Stimulated activated CD8-positive, alpha-beta memory T cell treated with anti-CD3 and anti-CD28 coated beads, Interleukin-2, amount 100 ng/mL, for 1 hour (primary cell): ENCODE measurements at places on chromosomes 11 and 22.

- DNase-seq = no peak
Measured at GRCh38 chr11:82895437-82896091, 4.7 kb downstream of the PRCP start.

DNA sequence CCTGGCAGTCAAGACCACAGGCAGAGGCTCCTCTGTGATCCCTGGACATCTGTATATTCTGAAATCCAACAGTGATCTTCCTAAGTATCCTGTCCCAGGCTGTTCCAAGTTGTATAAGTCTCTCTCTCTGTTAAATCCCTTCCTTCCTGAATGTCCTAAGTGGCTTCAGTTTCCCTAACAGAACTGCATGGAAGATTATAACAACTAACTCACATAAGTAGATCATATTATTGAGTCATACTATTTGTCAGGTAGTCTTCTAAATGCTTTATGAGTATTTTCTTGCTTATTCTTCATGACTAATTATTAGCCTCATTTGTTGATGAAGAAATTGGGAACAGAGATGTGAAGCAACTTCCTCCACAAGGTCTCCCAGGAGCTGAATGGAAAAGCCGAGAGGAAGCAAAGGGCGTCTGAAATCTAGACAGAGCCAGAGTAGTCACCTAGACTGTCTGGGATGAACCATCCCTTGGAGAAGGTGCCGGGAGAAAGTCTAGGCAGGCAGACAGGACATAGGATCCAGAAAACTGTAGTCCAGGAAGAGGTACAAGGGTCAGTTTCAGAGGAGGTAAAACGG, 93.2 kb upstream of the FAT3 start:
- no peak for DNase-seq

DNA sequence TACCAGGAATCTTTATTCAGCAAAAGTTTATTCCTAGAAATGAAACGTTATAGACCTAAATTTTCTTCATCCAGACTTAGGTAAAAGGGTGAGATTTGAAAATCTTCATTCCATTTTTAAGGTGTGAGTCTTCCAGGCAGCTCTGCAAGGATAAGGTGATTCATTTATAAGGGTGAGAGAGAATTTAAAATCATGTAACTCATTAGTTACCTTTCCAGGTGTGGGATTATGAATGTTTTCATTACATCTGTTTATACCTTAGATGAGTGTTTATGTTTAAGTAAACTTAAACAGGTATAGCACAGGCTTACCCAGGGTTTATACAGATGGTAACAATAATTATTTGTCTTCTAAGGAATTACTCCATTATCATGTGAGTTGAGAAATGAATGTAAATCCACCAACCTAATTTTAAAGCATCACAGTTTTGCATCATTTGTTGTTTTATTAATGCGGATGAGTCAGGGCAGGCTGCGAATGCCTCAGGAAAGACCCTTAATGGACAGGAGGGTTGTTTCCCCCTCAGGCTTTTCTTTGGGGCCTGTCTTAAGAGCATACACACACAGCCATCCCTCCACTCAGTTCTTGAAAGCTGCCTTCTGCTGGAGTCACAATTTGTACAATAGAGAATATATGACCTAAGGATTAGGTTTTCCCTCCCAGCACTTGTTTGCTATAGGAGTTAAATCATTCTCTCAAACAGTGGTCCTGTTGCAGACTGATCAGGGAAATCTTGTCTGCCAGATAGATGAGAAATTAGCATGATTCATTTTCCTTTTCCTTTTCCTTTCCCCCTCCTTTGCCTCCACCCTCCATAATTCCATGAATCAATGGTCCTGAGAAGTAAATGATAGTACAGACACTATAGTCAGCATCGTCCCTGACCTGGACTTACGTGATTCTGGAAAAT, 3.0 kb downstream of the PRSS23 start:
- no peak for DNase-seq

GRCh38 chr11:43789700-43790443, 90.8 kb upstream of the ALKBH3 start:
- no peak for DNase-seq

DNA sequence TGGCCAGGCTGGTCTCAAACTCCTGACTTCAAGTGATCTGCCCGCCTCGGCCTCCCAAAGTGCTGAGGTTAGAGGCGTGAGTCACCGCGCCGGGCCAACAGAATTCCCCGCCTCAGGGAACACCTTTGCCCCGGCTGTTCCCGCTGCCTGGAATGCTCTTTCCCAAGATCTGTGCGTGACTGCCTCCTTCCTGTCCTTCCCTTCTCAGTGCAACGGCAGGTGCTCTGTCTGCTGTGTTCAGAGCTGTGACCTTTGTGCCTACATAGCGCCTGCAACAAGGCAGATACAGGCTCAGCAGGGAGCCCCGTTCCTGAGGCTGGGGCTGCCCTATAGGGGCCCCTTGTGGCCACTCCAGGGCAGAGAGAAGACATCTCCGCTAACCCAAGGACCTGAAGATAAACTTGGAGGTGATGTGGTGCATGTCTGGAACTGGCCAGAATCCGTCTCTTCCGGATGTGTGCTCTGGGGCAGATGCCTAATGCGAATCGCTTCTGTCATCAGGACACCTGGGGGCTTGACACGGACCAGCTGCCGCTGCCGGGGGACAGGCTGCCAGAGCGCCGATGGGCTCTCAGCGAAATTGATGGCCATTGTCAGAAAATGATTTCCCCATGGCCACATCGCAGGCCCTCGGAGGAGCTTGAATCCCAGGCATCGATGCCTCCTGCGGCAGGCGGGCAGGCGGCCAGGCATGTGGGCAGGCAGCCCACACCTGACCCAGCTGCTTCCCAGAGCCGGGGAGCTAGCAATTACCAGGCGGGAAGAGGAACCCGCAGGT, 43.5 kb upstream of the TCF20 start:
- no peak for DNase-seq

DNA sequence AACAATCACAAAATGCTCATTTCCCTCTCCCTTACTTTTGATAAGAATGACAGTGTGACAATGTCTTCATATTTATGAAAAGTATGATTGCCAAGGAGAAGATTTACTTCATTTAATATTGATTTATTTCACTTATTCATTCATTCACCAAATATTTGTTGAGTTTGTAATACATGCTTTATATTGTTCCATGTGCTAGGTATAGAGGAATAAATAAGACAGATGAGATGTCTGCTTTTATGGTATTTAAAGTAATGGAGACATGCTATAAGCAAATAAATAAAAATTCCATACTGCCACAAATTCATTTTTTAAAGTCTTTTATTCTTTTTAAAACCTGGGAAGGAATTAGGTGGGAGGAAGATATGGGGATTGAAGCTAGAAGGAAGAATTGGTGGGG, 289.4 kb downstream of the GUCY1A2 start:
- DNase-seq = no peak

DNA sequence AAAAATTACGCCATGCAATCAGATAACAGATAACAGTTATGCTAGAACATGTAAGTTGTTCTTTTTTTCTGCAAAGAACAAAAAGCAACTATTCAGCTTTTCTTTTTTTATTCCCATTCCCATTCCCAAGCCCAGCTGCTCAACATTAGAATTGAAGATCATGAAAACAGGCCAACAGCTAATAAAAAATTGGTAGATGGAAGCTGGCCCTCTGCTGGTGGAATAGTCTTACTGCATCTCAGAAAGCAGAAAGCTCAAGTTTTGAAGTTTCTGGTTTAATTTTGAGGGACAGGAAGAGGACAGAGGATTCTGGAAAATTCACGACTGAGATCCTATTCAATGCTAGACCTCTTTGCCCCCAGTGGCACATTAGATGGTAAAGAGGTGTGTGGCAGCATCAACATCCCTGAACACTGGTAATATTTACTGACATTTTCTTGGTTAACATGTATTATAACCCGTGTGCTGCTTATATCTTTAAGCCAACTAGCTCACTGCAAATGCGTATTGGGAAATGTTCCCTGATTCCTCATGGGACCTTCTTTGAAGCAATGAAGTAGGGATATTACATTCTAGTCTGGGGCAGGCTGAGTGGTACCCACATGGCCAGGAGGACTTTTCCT, 591.2 kb downstream of the OPCML start:
- DNase-seq = no peak

GRCh38 chr11:17932472-17932871, 80.4 kb downstream of the SERGEF start:
- no peak for DNase-seq

- no peak for DNase-seq
Measured at GRCh38 chr11:11978792-11979487, 29.5 kb downstream of the DKK3 start.

- DNase-seq = no peak
Measured at GRCh38 chr11:126337126-126337473, 18.4 kb upstream of the ST3GAL4 start.

GRCh38 chr11:61732705-61733104, 19.7 kb upstream of the MYRF start:
- no peak for DNase-seq

DNA sequence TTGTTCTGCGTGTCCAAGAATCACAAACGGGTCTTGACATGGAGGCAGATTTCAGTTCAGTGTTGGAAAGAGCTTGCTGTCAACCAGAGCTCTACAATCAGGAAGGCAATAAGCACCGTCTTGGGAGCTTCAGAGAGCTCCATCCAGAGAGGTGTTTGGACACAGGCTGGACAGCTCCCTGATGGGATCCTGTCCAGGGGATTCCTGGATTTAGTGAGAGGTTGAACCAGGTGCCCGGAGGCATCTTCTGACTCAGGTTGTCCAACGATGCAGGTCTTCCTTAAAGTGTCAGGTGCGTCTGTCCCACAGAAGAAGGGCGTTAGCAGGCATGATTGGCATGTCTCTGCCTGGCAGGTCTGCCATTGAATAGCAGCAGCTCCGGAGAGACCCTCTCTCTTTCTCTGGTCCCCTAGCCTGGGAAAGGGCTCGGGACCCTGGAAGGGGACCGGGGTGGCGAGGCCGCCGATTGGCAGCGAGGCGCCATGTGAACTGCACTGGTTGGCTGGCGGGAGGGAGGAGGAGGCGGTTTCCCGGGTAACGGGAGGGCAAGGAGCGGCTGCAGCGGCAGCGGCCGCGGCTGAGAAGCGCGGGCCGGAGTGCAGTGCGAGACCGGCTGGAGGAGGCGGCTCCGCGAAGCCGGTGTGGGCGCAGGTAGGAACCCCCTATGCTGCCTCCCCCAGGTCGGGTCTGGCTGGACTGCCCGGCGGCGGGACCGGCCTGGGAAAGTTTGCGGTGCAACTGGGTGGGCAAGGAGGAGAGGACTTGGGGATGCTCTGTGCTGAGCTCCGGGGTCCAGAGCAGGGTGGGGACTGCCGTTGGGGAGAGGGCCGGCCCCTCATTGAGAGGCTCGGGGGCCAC, 104.1 kb upstream of the E2F8 start:
- DNase-seq = no peak

GRCh38 chr11:43053638-43054412, 258.0 kb upstream of the API5 start:
- no peak for DNase-seq

- no peak for DNase-seq
Measured at GRCh38 chr11:130427581-130428315, 661 bp downstream of the ADAMTS8 start.

DNA sequence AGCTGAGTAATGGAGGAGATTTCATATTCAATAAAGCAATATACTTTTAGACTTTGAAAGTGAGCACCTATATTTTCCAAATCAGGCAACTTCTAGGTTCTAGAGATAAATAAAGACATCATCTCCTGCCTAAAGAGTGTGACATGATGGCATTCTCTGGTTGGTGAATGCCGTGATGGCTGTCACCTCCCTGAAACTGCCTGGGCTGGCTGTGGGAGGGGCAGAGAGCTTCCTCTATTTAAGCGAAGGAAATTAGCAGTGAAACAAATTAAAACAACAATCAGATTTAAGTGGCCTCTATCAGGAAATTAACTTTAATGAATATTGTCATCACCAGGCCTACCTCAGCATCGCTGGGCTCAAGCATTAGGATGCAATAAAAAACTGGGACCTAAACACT, 113.9 kb downstream of the ARL14EP start:
- DNase-seq = no peak

- no peak for DNase-seq
Measured at GRCh38 chr22:20571531-20572007, 64.2 kb downstream of the MED15 start.

DNA sequence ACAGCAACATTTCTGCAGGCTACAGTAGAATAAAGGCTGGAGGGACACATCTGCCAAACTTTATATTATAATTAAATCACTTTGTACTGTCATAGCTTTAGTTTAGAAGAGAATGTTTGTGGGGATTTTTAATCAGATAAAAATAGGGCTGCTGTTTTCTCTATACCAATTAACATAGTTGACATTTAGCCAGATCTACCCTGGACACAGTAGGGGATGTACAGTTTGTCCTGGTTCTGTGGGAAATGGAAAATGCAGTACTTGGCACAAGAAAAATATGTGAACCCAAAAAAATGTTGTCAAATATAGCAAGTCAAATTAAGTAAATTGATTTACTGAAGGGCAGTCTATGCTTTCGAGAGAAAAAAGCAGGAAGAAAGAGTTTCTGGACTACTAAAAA, 20.8 kb upstream of the PICALM start:
- no peak for DNase-seq

- DNase-seq = no peak
Measured at GRCh38 chr22:48025096-48025495, 1262.6 kb downstream of the TBC1D22A start.

- no peak for DNase-seq
Measured at GRCh38 chr11:66905631-66906030, 48.8 kb downstream of the LRFN4 start.

- no peak for DNase-seq
Measured at GRCh38 chr22:28379951-28380350, 299.7 kb downstream of the TTC28 start.

GRCh38 chr11:126413843-126414405, 58.4 kb downstream of the ST3GAL4 start:
- DNase-seq = no peak

GRCh38 chr22:43202756-43203410, 15.9 kb upstream of the TTLL12 start:
- DNase-seq = no peak

GRCh38 chr11:115700496-115700895, 196.3 kb upstream of the CADM1 start:
- DNase-seq = no peak

DNA sequence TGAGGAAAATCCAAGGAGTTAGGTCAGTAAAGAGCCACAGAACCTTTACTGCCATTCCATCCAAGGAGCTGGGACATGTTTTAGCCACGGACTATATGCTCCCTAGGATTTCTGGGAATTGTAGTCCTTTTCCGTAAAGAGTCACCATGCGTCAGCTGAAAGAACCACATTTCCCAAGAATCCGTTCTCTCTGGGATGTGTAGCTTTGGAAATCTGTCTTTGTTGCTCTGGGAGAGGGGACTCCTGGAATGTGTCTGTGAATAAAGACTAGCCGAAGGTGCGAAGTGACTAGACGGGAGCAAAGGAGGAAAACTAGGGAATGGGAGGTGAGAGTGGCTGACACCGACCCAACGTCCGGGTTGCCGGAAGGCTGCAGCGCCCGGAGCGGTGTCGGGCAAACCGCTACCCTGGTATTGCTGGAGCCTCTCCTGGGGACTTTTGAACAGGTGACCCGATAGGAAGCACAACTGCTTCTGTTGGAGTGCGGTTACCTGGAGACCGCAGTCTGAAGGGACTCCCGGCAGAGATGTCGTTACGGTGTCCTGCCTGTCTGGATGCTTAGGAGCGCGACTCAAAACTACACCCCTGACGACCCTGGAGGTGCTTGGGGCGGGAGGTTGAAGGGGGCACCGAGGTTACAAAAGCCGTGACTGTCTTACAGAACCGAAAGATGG, at the start of gene IFTAP:
Gene IFTAP (plus strand): TSS at position 187 of the 674 bp plus-strand sequence. CDS start 15,602 bp downstream, outside the sequence.
- DNase-seq = no peak
